Activated CD4-positive, alpha-beta T cell treated with anti-CD3 and anti-CD28 coated beads for 24 hours (primary cell): ENCODE measurements at places on chromosomes 2 and 18.

- DNase-seq: no peak
These were observed 972 bp upstream of the COBLL1 start for GRCh38 chr2:164842624-164842966.

DNA sequence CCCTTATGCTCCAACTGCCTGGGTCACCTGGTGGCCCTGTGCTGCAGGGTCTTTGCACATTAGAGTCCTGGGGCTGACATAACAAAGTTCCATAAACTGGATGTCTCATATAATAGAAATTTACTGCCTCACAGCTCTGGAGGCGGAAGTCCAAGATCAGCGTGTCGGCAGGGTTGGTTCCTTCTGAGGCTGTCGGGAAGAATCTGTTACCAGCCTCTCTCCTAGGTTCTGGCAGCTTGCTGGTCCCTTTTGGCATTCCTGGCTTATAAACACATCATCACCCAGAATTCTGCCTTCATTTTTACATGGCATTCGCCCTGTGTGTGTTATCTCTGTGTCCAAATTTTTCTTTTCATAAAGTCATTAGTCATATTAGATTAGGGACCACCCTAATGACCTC is 170.5 kb downstream of the NDUFA10 start:
- DNase-seq: no peak

- DNase-seq: no peak
These were observed 35.5 kb upstream of the YWHAQ start for GRCh38 chr2:9666306-9666705.

- DNase-seq: no peak
These were observed at the start of gene UNC80 for GRCh38 chr2:209771474-209772289. Gene UNC80, plus strand, starts transcription at chr2:209771832. Its CDS starts 241 bp downstream, at chr2:209772073.

GRCh38 chr2:217035967-217036366 is 176.1 kb upstream of the TNP1 start:
- DNase-seq: no peak

GRCh38 chr2:217698691-217699090 is 304.1 kb downstream of the TNS1 start:
- no peak for DNase-seq
